CD4-positive, alpha-beta T cell treated with Interleukin-6 at 100 ng/mL for 8 hours (primary cell): ENCODE measurements at places on chromosomes 7 and 10.

- no peak for DNase-seq
Measured at GRCh38 chr10:6128591-6129251, 39.9 kb downstream of the RBM17 start.

DNA sequence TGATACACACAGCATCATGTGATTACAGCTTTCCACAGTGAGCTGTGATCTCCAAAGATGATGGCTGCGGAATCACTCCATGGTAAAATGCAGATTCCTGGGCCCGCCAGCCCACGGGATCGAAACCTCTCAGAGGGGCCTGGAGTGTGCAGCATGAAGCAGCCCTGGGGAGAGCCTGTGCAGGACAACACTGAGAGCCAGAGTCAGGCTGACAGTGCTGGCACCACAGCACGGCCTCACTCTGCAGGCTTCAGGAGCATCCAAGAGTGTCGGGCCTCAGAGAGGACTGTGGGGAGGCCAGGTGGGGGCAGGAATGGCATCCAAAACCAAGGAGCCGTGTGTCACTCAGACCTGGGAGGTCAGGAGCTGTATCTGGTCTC is 533.4 kb downstream of the TCERG1L start:
- DNase-seq: no peak

DNA sequence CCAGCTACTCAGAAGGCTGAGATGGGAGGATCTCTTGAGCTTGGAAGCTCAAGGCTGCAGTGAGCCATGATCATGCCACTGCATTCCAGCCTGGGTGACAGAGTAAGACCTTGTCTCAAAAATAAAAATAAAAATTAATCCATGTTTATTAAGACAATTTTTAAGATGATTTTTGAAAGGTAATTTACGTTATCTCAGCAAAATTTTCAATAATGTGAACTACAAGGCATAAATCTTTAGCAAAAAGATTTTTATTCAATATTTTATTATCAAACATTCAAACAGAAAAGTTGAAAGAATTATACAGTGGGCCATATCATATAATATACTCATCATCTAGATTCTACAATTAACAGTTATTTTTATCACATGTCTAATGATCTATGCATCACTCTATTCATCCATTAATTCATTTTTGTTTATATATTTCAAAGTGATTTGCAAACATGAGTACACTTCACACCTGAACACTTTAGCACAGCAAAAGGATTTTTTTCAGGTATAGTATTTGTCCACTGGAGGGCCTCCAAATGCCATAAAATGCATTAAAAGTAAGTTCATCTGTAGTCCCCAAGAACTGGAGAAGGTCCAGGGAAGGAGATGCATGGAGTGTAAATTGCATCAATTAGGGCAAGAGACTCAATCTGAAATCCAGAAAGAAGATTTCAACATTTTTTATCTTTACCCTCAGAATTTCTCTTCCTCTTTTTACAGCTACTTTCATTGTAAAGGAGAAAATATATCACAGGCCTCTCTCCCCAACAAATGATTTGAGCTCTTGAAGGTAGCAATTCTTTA is 38.6 kb upstream of the RSBN1L start:
- DNase-seq: peak; percentile 43

DNA sequence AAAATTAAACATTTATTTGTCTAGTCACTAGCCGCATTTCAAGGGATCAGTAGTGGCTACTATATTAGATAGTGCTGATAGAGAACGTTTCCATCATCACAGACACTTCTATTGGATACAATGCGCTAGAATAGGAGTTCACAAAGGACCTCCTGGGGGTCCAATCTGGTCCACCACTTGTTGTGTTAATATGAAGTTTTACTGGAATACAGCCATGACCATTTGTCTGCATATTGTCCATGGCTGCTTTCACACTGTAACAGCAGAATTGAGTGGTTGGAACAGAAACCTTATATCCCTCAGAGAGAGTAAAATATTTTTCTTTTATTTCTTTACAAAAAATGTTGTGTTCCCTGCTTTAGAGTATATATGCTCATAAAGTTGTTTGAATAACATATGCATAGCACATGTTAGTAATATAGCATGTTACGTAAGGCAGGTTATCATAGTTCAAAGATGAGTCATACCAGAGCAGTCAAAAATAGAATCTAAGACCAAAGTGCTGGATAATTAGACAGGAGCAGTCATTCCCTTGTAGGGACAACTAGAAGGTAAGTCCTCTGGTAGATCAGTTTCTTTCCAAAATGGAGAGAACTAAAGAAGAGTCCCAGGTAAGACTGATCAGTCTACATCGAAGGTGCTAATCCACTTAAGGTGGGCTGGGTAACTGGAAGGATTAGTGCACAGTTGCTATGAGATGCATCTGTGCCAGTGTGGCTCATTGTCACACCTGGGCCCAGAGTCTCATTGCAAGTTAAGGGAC is 14.9 kb downstream of the BZW2 start:
- no peak for DNase-seq

DNA sequence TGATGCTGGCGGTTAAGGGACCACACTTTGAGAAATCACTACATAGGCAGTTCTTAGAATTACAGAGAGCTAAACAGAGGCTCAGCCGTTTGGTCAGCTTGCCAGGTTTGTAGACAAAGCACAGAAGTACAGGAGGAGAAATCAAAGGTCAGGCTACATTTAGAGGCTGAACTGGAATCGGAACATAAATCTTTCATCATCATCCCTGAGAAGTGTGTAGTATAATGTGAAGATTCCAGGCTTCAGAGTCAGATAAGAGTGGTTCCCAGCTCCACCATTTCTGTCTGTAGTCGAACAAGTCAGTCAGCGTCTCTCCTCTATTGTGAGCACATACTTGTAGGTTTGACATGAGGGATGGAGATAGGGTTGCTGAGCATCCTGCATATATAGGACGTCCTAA is 18.9 kb downstream of the CDK1 start:
- DNase-seq: no peak
